ENCODE measurements at places on chromosomes 3 and 15.

- peak; percentile 59 for DNase-seq
Observed at GRCh38 chr3:71728632-71729342, 3.6 kb upstream of the EIF4E3 start.

GRCh38 chr15:49855917-49856637, 235.2 kb downstream of the DTWD1 start:
- DNase-seq: no peak

GRCh38 chr3:125143982-125144652, 68.4 kb downstream of the SLC12A8 start:
- DNase-seq: no peak

DNA sequence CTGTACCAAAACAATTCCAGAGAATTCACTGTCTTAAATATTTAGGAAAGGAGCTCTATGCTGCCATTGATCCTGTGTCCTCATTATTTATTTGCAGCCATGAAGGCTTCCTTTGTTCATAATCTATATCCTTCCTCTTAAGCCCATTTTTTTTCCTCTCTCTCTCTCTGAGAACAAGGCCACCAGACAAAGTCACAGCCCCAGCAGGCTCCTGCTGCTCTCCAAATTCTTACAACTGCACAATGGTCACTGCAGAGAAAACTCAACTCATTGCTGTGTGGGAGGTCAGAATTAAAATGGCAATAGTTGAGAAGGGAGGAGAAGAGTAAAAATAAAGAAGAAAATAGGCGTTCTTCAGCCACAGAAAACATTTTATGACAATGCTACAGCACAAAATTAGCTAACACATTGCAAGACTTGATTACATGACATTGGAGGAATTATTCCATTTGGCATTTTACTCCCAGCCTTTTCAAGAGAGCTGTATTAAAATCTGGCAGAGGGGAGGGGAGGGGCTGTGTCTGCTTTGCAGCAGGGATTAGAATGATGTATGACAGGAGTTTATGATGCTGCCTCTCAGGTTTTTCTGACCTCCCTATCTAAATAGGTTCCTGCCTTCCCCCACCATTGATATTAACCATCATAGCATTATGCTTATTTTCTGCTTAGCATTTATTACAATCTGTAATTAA, 399.7 kb upstream of the THBS1 start:
- DNase-seq: no peak

- DNase-seq: no peak
Observed at GRCh38 chr3:36405190-36405589, 24.9 kb downstream of the STAC start.

DNA sequence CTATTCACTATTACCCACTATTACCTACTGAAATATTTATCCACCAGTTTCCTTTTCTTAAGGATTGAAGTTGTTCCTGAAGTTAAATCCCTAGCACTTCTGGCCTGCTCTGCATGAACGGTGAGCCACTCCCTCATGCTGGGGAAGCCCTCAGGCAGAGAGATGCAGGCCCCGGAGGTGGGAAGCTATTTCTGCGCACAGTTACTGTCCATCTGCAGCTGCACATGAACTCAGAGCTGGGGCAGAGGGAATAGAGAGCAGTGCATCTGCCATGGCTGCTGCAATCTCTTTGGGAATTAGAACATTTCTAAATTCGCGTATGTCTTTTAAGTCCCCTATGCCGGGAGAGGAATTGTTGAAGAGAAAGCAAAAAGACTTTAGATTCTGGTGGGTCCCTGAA, 6.3 kb upstream of the GALNT15 start:
- no peak for DNase-seq

GRCh38 chr3:111856501-111856900, 2.6 kb upstream of the PHLDB2 start:
- DNase-seq: no peak

- no peak for DNase-seq
Observed at GRCh38 chr15:35327789-35328188, 218.2 kb downstream of the DPH6 start.

GRCh38 chr3:114364806-114365654, 71.2 kb downstream of the TIGIT start:
- no peak for DNase-seq

All from K562 (cell line).